Epithelial cell of prostate (primary cell): ENCODE measurements at places on chromosomes 12 and 14.

DNA sequence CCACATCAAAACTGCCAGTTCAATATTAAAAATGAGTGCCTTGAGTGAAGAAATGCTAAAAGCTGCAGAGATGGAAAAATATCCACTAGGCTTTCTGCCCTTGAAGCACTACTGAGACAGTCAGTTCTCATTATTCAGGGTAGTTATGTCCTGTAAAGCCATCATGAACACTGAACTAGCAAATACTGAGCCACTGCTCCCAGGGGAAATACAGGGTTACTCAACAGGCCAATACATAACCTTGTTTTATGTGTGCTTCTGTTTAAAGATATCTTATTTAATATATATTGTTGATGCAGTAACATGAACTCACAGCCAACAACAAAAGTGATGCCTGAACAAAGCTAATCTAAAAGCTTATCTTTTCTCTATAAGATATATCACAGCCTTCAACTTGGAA, 3.3 kb downstream of the RAD52 start:
- no peak for DNase-seq

GRCh38 chr12:95474660-95474958, 657 bp downstream of the METAP2 start:
- DNase-seq = no peak

- peak; percentile 55 for DNase-seq
These were observed 105.9 kb upstream of the ETV6 start for GRCh38 chr12:11543457-11544158.

GRCh38 chr12:53956251-53956887, 1.7 kb downstream of the HOXC12 start:
- DNase-seq = no peak

GRCh38 chr12:112107306-112108201, 1.0 kb downstream of the NAA25 start:
- DNase-seq = no peak

DNA sequence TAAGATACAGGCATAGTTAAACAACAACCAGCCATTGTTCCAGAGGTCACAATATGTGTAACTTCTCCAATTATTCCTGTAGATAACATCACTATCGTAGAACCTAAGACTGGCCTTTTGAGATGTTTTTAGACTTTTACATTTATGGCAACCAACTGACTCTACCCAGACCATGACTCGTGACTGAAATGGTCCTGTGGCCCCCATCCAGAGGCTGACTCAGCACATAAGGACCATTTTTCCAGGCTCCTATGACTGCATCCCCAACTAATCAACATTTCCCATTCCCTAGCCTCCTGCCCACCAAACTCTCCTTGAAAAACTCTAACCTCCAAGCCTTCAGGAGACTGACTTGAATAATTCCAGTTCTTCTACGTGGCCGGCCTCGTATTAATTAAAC, 52.6 kb upstream of the NID2 start:
- no peak for DNase-seq

DNA sequence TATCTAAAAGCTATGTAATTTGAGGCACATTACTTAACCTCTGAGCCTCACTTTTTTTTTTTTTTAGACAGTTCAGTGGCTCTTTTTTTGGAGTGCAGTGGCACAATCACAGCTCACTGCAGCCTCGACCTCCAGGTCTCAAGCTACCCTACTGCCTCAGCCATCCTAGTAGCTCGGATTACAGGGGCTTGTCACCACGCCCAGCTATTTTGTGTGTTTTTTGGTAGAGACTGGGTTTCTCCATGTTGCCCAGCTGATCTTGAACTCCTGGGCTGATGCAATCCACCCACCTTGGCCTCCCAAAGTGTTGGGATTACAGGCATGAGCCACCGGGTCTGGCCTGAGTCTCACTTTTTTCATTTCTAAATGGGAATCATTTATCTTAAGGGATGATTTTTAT, 192.0 kb upstream of the PDZRN4 start:
- no peak for DNase-seq

- no peak for DNase-seq
These were observed 544.5 kb upstream of the ATP2B1 start for GRCh38 chr12:90253136-90253535.

DNA sequence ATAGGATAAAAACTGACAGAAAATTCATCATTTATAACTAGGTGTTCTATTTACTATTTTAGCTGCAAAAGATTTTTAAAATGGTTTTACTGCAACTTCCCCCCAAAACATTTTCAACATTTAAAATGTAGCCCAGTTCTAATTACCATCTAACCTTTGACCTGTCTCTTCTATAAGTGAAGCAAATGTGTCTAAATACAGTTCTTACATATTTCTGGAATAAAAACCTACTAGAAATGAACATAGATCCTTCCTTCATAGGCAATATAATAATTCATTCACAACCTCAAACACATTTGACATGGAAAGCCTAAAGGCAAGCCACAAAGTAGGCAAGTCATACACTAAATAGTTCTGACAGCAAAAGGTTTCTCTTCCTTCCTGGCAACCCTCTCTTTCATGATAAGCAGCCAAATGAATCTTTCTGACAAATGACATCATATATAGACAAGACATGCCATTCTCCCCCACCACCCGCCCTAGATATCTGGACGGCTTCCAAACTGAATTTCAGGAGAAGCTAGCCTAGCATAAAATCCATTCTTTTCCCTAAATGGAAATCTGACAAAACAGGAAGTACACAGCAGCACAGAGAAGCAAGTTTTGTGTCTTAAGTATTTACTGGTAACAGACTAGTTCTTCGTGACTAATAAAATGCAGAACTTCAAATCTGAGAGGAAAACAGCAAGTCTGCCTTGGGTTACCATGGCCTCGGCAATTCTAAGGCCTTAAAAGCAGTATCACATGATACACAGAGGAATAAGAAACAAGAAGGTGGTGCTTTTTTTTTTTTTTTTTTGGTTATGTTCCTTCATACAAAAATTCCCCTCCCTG, 17.2 kb upstream of the ARID4A start:
- peak; percentile 74 for DNase-seq

- no peak for DNase-seq
These were observed 1.5 kb upstream of the FBRSL1 start for GRCh38 chr12:132488127-132489077.

- DNase-seq = no peak
These were observed 107.6 kb upstream of the SYT1 start for GRCh38 chr12:78756936-78757335.

DNA sequence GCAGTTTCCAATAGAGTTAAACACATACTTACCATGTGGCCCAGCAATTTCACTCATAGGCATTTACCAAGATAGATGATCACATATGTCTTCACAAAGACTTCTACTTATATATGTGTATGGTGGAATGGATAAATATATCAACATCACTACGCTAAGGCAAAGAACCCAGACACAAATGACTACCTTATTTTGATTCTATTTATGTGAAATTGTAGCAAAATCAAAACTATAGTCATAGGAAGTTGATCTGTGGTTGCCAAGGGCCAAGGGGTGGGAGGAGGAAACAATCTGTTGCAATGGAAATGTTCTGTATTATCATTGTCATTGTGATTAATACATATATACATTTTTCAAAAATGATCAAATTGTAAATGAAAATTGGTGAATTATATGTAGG, 47.7 kb upstream of the ANP32D start:
- DNase-seq = no peak

DNA sequence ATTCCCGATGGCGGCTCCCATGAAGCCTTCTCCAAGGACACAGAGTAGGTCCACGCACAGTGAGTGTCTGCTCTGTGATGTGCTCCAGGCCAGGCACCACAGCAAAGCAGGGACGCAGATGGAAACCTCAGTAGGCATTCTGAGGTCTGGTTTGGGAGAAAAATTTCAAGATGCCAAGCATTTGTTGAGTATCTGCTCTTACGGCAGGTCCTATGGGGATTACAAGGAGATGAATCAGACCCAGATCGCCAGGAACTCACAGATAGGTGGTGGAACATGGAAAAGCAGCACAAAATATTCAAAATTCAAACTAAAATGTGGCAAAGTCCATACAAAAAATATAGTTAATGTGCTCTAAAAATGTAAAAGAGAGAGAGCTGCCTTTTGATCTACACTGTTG, 684.9 kb upstream of the TMEM132C start:
- no peak for DNase-seq

DNA sequence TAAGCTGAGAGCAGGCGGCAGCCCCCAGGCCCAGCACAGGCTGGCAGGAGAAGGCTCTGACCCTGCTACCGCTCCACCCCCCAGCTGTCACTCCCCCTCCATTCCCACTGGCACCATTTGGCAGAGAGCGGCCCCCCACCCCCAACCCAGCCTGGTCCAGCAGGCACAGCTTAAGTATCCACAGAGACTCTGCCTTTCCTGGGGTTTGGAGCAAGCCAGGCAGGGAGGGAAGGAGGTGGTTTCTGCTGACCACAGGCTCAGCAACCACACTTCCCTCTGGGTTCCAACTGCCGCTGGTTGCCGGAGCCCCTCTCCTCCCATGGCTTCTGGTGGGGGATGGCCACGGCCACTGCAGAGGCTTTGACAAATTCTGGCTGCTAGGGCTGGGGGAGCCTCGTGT, 30.5 kb upstream of the CCND2 start:
- DNase-seq = no peak
